ENCODE measurements at places on chromosomes 12 and 14. TPM values are rescaled to one million over a fixed set of nuclear protein-coding genes. Genes with fewer than 3 reads are reported as not detected.

The INF2 gene
- polyA plus RNA-seq, result 40.0 TPM

The C12orf75 gene
- polyA plus RNA-seq, result 10.4 TPM

The MMP19 gene
- 3.6 TPM for polyA plus RNA-seq

The SPIC gene
- polyA plus RNA-seq, result not detected

The LRFN5 gene
- 8.3 TPM for polyA plus RNA-seq

The ARG2 gene
- polyA plus RNA-seq, result 2.8 TPM

The COX6A1 gene
- polyA plus RNA-seq, result 100 TPM

The IGF1 gene
- polyA plus RNA-seq, result 41.2 TPM

The ITGB7 gene
- polyA plus RNA-seq, result 0.63 TPM

The ZCCHC8 gene
- 28.8 TPM for polyA plus RNA-seq

The FAM222A gene
- 6.5 TPM for polyA plus RNA-seq

The TEX52 gene
- 1.2 TPM for polyA plus RNA-seq

The MYH6 gene
- polyA plus RNA-seq, result 5.1 TPM

The FAIM2 gene
- polyA plus RNA-seq, result 9.5 TPM

All from muscle of back (tissue), 13 donors.